ENCODE measurements at places on chromosomes 5 and 9. TPM values are rescaled to one million over a fixed set of nuclear protein-coding genes. Genes with fewer than 3 reads are reported as not detected.

Gene IFNA1
- total RNA-seq, result not detected

Gene ANKRD34B
- total RNA-seq, result 0.35 TPM

Gene PCDHGA11
- total RNA-seq, result 2.6 TPM

Gene BTNL8
- 4.5 TPM for total RNA-seq

Gene ITGA2
- total RNA-seq, result 17.7 TPM

- peak; percentile 51 for DNase-seq
- H3K27ac ChIP-seq, result no peak overlapping the region
- no peak overlapping the region for H3K4me3 ChIP-seq
- no peaks in the 10 kb centered on the region for H3K36me3 ChIP-seq
Observed at GRCh38 chr5:135071311-135071710, 37.3 kb upstream of the PITX1 start.

GRCh38 chr5:90326995-90327394 lies 82.6 kb downstream of the CETN3 start:
- H3K4me3 ChIP-seq, result no peak overlapping the region
- H3K27me3 ChIP-seq, result no peaks in the 10 kb centered on the region
- DNase-seq, result no peak
- H3K36me3 ChIP-seq, result no peaks in the 10 kb centered on the region

DNA sequence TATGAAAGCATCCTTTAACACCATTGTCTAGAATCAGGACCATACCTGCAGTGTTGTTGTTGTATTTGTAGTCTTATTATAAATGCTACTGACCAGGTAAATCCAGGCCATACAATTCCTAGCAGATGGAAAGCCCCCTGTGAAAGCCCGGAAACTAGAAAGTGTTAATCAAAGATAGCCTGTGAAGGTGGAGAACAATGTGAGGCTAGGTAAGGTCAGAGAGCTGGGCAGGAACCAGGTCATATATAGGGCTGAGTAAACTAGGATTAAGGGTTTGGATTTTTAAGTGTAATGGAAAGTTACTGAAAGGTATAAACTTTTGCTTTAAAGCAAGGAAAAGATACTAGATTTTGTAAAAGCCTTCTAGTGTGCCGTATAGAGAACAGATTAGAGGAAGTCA lies 6.7 kb downstream of the LRRC70 start:
- peaks cover 6% of the 10 kb centered on the region for H3K36me3 ChIP-seq
- no peak overlapping the region for H3K27ac ChIP-seq
- no peaks in the 10 kb centered on the region for H3K27me3 ChIP-seq
- H3K4me1 ChIP-seq, result no peaks in the 10 kb centered on the region
- no peak overlapping the region for H3K4me3 ChIP-seq

- H3K4me3 ChIP-seq, result no peak overlapping the region
- H3K27me3 ChIP-seq, result no peaks in the 10 kb centered on the region
- DNase-seq, result no peak
- H3K4me1 ChIP-seq, result no peaks in the 10 kb centered on the region
- H3K36me3 ChIP-seq, result no peaks in the 10 kb centered on the region
Observed at GRCh38 chr9:99677281-99677680, 144.4 kb upstream of the NR4A3 start.

GRCh38 chr9:38047301-38048251 lies 21.5 kb downstream of the SHB start:
- DNase-seq, result peak; percentile 78

- H3K27ac ChIP-seq, result no peak overlapping the region
- no peak for DNase-seq
- no peaks in the 10 kb centered on the region for H3K36me3 ChIP-seq
- H3K4me3 ChIP-seq, result no peak overlapping the region
Observed at GRCh38 chr5:129631961-129632360, 115.9 kb upstream of the MINAR2 start.

DNA sequence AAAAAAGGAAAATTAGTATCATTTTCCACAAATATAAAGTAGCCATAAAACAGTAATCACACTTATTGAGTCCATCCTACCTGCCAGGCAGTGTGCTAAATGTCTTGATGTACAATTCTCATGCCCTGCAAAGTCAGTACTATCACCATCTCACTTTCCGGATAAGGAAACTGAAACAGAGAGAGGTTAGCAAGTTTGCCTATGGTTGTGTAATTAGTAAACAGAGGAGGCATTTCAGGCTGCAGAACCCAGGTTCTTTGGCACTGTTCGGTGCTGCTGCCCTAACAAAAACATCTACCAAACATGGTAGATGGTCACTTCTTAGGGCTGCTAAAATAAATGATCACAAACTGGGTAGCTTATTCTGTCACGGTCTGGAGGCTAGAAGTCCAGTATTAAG lies 22.6 kb downstream of the PLAC8L1 start:
- no peaks in the 10 kb centered on the region for H3K36me3 ChIP-seq
- H3K4me3 ChIP-seq, result no peak overlapping the region
- H3K27ac ChIP-seq, result no peak overlapping the region
- no peaks in the 10 kb centered on the region for H3K4me1 ChIP-seq
- H3K27me3 ChIP-seq, result no peaks in the 10 kb centered on the region
- no peak for DNase-seq

DNA sequence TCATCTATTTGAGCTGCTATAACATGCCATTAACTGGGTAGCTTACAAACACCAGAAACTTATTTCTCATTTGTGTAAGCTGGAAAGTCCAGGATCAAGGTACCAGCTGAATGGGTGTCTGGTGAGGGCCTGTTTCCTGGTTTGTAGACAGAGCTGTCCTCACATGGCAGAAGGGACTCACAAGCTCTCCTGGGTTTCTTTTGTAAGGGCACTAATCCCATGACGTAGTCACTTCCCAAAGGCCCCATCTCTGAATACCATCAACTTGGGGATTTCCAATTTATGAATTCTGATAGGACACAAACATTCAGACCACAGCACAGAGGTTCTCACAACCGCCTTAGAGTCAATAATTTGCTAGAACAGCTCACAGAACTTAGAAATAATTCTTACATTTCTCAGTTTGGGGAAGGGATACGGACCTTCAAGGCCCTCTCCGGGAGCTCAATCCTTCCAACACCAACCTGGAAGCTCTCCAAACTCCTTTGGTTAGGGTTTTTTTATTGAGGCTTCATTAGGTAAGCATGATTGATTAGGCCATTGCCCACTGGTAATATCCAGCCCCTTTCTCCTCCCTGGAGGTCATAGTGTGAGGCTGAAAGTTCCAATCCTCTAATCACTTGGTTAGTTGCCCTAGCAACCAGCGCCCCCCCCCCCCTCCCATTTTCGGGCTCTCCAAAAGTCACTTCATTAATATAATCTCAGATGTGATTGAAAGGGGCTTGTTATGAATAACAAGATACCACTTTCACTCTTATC lies 7.6 kb upstream of the DNAJA1 start:
- H3K4me3 ChIP-seq, result no peak overlapping the region
- H3K27me3 ChIP-seq, result no peaks in the 10 kb centered on the region
- DNase-seq, result no peak

DNA sequence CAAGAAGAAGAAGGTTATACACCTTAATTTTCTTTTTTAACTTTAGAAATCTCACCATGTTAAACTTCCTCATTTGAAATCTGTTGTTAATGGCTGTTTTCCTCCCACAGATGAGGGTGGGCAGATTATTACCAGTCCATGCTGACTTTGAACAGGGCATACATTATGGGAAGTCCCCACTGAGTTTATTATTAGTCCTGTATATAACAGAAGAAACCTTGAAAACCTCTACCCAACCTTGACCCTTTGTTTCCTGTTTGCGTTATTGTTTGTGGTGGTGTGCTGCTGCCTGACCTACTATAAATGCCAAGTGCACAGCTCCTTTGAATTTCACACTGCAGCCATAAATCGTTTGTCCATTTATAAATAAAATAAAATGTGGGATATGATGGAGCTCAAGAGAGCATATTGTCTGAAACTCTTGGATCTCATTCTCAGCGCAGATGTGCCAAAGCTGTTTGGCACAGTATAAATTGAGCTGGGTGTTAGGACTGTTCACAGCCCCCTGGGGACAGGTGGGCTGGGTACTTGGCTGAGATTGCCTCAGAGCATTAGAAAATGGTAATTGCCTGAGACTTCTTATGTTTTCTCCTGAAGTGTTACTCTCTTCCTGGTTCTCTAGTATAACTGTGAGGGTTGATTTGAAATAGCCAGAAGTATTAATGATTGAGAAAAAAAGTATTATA lies 139.6 kb downstream of the SPATA31D1 start:
- H3K4me1 ChIP-seq, result no peaks in the 10 kb centered on the region
- no peak overlapping the region for H3K27ac ChIP-seq
- H3K27me3 ChIP-seq, result no peaks in the 10 kb centered on the region

- peaks cover 24% of the 10 kb centered on the region for H3K36me3 ChIP-seq
- no peak for DNase-seq
- no peaks in the 10 kb centered on the region for H3K4me1 ChIP-seq
- H3K27me3 ChIP-seq, result no peaks in the 10 kb centered on the region
Observed at GRCh38 chr5:80479713-80480112, 8.2 kb upstream of the FAM151B start.

DNA sequence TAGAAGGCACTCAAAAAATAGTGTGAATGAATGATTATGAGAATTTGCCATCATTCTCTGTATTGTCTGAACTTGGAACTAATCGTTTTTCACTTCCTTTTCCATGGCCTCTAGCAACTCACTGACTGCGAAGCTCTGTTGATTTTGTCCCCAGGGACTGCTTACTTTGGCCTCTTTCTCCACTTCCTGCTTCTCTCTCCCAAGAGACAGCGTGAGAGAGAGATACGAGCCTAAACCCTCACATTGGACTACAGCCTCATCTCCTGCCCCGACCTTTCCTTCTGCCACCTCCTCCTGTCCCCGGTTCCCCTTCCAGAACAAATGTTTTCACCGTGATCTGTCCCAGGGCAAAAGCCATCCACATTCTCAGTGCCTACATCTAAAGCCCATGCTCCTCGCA lies 300.8 kb upstream of the PANK3 start:
- no peaks in the 10 kb centered on the region for H3K27me3 ChIP-seq
- no peaks in the 10 kb centered on the region for H3K4me1 ChIP-seq
- H3K36me3 ChIP-seq, result no peaks in the 10 kb centered on the region
- no peak overlapping the region for H3K4me3 ChIP-seq
